ENCODE measurements at places on chromosomes 2 and 18. TPM values are rescaled to one million over a fixed set of nuclear protein-coding genes. Genes with fewer than 3 reads are reported as not detected.

GRCh38 chr2:171524018-171524401 lies 1.7 kb downstream of the CYBRD1 start:
- DNase-seq: peak; percentile 48
- no peak overlapping the region for H3K27ac ChIP-seq
- H3K4me3 ChIP-seq: peak overlapping the region; percentile 50
- H3K27me3 ChIP-seq: peaks cover 35% of the 10 kb centered on the region
- H3K4me1 ChIP-seq: peaks cover 5% of the 10 kb centered on the region

DNA sequence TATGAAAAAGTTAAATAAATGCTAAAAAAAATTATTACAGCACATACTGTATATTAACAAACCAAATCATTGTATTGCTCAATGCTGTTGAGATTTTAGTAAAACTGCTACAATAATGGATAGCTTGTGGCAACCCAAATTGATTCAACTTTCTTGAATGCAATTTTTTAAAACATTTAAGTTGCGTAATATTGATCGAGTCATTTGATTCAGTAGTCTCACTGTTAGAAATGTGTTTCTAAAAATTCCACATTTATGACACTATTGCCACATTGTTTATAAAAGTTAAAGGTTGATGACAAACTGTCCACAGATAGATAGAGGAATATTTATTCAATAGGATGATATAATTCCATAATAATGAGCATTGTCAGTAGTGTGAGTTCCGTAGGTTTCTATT lies 640.7 kb upstream of the CRIM1 start:
- no peak for DNase-seq
- no peak overlapping the region for H3K27ac ChIP-seq
- no peak overlapping the region for H3K4me3 ChIP-seq
- H3K4me1 ChIP-seq: no peaks in the 10 kb centered on the region

GRCh38 chr18:1976484-1976883 lies 594.8 kb downstream of the METTL4 start:
- H3K36me3 ChIP-seq: no peaks in the 10 kb centered on the region
- H3K4me1 ChIP-seq: no peaks in the 10 kb centered on the region
- H3K4me3 ChIP-seq: no peak overlapping the region
- DNase-seq: no peak
- H3K27ac ChIP-seq: no peak overlapping the region
- H3K27me3 ChIP-seq: no peaks in the 10 kb centered on the region

DNA sequence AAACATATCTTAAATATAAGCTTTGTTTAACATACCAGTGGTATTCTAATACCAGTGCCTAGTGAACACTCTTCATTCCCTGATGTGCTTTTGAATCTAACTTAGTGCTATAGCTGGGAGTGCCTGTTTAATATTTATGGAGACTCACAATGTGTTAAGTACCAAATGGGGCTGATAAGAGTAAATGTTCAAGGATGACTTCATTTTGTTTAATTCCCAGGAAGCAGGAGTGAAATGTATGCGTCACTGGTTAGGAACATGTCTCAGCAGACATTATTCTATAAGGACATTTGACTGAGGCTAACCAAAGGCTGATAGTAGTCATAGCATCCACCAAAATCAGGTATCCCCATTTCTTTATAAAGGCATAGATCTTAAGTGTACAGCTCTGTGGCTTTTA lies 31.7 kb upstream of the LINC00305 start:
- peak overlapping the region; percentile 14 for H3K27ac ChIP-seq
- no peak for DNase-seq
- H3K4me3 ChIP-seq: no peak overlapping the region
- no peaks in the 10 kb centered on the region for H3K36me3 ChIP-seq
- no peaks in the 10 kb centered on the region for H3K27me3 ChIP-seq
- H3K4me1 ChIP-seq: peaks cover 17% of the 10 kb centered on the region

DNA sequence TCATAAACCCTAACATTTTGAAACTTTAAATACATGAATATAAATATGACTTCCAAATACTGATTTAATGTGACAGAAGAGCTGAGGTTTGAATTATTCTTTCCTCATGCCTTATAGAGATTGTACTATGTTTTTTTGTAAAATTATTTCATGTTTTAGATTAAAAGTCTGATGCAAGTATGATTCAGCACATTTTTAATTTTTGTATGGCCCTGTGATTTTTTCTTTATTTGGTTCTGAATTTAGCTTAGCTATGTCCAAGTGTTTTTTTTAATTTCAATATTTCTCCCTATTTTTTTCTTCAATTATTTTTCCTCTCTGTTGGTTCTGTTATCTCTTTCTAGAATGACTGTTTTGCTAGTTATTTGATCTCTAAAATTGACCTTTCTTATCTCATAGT lies 552.1 kb downstream of the XIRP2 start:
- no peak overlapping the region for H3K4me3 ChIP-seq
- DNase-seq: no peak

GRCh38 chr2:6449343-6449742 lies 416.4 kb downstream of the CMPK2 start:
- no peaks in the 10 kb centered on the region for H3K27me3 ChIP-seq
- H3K27ac ChIP-seq: no peak overlapping the region
- H3K36me3 ChIP-seq: no peaks in the 10 kb centered on the region
- DNase-seq: peak; percentile 37

GRCh38 chr2:18860179-18860578 lies 270.8 kb upstream of the NT5C1B start:
- no peak overlapping the region for H3K27ac ChIP-seq
- H3K4me1 ChIP-seq: no peaks in the 10 kb centered on the region

DNA sequence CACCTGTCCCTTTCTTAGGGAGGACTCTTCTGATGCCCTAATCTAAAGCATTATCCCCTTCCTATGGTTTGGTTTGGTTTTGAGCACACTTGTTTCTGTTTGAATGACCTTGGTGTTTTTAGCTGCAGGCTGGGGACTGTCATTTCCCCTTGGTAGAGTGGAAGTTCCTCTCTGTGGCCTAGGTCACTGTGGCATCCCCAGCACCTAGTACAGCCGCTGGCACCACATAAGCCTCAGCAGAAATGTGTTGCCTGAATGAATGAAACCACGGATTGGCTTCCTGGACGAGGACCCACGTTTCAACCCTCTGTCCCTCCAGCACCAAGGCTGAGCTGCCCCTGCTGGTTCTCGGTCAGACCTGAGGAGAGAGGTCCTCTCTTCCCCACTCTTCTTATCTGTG lies 159.9 kb downstream of the CTIF start:
- H3K4me3 ChIP-seq: no peak overlapping the region
- no peaks in the 10 kb centered on the region for H3K4me1 ChIP-seq
- H3K36me3 ChIP-seq: no peaks in the 10 kb centered on the region
- H3K27ac ChIP-seq: no peak overlapping the region

DNA sequence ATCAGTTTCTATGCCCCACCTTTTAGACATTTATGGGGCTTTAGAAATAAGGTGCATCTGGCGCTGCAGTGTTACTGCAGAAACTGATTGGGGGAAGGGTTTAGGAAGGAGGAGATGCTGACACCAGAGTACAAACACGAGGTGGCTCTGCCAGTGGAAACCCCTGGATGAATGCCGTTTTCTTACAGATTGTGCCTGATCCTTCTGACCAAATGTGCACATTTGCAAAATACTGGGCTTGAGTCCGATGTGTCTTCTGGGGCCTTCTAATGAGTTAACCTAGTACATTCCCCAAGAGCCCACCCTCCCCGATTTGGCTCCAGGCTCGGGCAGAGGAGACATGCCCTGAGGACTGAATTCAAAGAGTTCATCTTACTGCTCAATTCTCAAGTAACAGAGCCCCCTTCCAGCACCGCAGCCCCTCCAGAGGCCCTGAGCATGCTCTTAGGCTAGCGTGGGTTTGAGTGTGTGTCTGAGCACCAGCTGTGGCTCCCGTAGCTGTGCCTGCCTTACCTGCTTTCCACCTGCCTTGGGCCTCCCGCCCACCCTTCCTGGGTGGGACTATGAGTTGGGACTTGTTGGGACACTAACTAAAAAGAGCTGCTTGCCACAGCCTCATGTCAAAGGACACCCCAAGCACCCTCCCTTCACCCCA lies 116.7 kb upstream of the COPS8 start:
- no peak overlapping the region for H3K27ac ChIP-seq
- no peaks in the 10 kb centered on the region for H3K36me3 ChIP-seq
- peaks cover 9% of the 10 kb centered on the region for H3K27me3 ChIP-seq
- H3K4me3 ChIP-seq: no peak overlapping the region
- H3K4me1 ChIP-seq: peaks cover 5% of the 10 kb centered on the region

DNA sequence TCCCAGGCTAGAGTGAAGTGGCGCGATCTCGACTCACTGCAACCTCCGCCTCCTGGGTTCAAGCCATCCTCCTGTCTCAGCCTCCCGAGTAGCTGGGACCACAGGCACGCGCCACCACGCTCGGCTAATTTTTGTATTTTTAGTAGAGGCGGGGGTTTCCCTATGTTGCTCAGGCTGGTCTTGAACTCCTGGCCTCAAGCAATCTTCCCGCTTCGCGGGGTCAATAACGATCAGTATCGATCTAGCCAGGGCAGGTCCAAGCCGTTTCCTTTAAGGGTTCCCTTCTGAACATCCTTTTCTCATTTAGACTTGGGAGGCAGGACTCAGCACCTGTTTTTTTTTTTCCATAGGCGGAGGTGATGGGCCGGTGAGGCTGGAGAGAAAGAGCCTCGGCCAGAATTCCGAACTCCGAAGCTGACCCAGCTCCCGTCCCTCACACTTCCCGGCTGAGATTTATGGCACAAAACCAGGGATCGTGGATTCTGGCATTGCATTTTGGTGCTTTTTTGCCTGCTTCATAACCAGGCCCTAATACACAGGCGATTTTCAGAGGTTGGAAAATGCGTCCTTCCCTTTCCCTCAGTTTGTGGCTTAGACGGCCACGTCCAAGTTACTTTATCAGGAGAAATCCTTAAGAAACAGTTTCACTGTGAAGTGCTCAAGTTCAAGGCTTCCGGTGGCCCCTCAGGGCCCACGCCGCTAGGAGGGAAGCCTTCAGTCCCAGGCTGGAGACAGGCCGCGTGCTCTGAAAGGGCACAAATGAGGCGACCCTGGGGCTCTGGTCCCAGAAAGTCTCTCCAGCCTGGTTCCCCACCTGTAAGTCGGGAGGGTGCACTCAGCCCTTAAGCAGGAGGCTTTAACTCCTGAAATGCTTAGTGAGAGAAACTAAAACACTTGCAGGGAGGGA lies 998 bp upstream of the SLC66A3 start:
- no peaks in the 10 kb centered on the region for H3K36me3 ChIP-seq
- H3K4me1 ChIP-seq: no peaks in the 10 kb centered on the region
- H3K27me3 ChIP-seq: peaks cover 4% of the 10 kb centered on the region
- H3K27ac ChIP-seq: peak overlapping the region; percentile 50
- DNase-seq: no peak

GRCh38 chr18:34837769-34838272 lies 127.7 kb downstream of the DTNA start:
- no peak overlapping the region for H3K27ac ChIP-seq
- H3K4me3 ChIP-seq: no peak overlapping the region
- no peaks in the 10 kb centered on the region for H3K27me3 ChIP-seq
- no peaks in the 10 kb centered on the region for H3K36me3 ChIP-seq
- no peak for DNase-seq
- H3K4me1 ChIP-seq: no peaks in the 10 kb centered on the region

GRCh38 chr2:30139131-30139870 lies 7.5 kb upstream of the YPEL5 start:
- H3K36me3 ChIP-seq: no peaks in the 10 kb centered on the region
- no peaks in the 10 kb centered on the region for H3K4me1 ChIP-seq
- DNase-seq: no peak
- no peaks in the 10 kb centered on the region for H3K27me3 ChIP-seq
- no peak overlapping the region for H3K27ac ChIP-seq

GRCh38 chr18:63187791-63188460 lies 131.6 kb downstream of the BCL2 start:
- no peaks in the 10 kb centered on the region for H3K27me3 ChIP-seq
- H3K4me1 ChIP-seq: peaks cover 30% of the 10 kb centered on the region
- H3K4me3 ChIP-seq: no peak overlapping the region

DNA sequence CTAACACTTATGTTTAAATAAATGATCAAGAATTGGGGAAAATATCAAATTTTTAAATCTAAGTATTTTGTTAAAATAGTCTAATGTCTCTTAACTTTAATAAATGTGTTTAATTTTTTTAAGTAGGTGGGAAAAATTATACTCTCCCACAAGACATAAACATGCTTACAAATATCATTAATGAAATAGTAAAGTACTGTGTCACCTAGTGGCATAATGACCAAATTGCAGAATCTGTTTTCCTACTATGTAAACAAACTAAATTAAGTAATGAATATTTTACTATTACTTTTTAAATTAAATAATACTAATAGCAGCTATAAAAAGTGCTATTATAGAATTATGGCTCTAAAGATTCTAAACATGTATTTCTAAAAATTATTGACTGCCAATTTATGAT lies 52.0 kb upstream of the CHAC2 start:
- H3K4me1 ChIP-seq: no peaks in the 10 kb centered on the region
- peaks cover 22% of the 10 kb centered on the region for H3K36me3 ChIP-seq
- no peak overlapping the region for H3K27ac ChIP-seq
- H3K4me3 ChIP-seq: no peak overlapping the region
- no peaks in the 10 kb centered on the region for H3K27me3 ChIP-seq

DNA sequence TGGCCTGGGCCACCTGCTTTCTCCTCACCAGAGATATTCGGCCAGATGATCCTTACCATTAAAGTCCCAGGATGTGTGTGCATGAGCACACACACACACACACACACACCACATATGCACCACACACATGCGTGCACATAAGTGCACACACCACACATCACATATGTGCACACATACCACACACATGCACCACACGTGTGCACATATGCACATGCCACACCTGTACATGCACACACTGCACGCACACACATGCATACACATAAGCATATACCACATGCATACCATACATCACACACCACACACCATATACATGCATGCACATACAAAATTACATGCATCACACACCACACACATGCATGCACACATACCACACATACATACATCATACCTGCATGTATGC lies 38.7 kb downstream of the RPL37A start:
- peak overlapping the region; percentile 87 for H3K27ac ChIP-seq
- H3K4me3 ChIP-seq: no peak overlapping the region
- DNase-seq: no peak
- H3K36me3 ChIP-seq: no peaks in the 10 kb centered on the region

GRCh38 chr2:150544731-150545130 lies 57.3 kb upstream of the RND3 start:
- H3K27ac ChIP-seq: no peak overlapping the region
- no peaks in the 10 kb centered on the region for H3K27me3 ChIP-seq
- DNase-seq: no peak
- no peaks in the 10 kb centered on the region for H3K4me1 ChIP-seq
- H3K36me3 ChIP-seq: no peaks in the 10 kb centered on the region
- no peak overlapping the region for H3K4me3 ChIP-seq

DNA sequence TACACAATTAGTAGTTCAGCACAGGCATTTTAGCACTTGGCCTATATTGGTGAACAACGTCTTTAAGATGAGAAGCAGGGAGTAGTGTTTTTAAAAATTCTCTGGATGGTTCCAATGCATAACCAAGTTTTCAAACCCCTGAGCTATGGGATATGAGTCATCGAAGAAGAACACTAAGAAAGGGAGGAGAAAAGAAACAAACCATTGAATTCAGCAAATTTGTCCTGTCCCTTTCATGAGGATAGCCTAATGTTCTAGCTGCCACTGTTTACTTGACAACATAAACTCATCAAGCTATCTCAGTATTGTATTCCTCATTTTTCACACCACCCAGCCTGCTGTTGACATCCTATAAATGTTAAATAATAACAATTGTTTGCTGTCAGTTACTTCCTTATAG lies 158.0 kb downstream of the BARD1 start:
- no peaks in the 10 kb centered on the region for H3K36me3 ChIP-seq
- no peak overlapping the region for H3K27ac ChIP-seq
- H3K4me1 ChIP-seq: no peaks in the 10 kb centered on the region

PASK gene
- 8.5 TPM for total RNA-seq

MROH2A gene
- total RNA-seq: 0.12 TPM

FN1 gene
- total RNA-seq: 241 TPM

G6PC2 gene
- not detected for total RNA-seq

LRATD1 gene
- 1.5 TPM for total RNA-seq

IL1F10 gene
- not detected for total RNA-seq

OST4 gene
- 303 TPM for total RNA-seq

ASB18 gene
- total RNA-seq: not detected

All from cardiac muscle cell (in vitro differentiated cells and primary cell).